ENCODE measurements at places on chromosomes 2 and 18.

DNA sequence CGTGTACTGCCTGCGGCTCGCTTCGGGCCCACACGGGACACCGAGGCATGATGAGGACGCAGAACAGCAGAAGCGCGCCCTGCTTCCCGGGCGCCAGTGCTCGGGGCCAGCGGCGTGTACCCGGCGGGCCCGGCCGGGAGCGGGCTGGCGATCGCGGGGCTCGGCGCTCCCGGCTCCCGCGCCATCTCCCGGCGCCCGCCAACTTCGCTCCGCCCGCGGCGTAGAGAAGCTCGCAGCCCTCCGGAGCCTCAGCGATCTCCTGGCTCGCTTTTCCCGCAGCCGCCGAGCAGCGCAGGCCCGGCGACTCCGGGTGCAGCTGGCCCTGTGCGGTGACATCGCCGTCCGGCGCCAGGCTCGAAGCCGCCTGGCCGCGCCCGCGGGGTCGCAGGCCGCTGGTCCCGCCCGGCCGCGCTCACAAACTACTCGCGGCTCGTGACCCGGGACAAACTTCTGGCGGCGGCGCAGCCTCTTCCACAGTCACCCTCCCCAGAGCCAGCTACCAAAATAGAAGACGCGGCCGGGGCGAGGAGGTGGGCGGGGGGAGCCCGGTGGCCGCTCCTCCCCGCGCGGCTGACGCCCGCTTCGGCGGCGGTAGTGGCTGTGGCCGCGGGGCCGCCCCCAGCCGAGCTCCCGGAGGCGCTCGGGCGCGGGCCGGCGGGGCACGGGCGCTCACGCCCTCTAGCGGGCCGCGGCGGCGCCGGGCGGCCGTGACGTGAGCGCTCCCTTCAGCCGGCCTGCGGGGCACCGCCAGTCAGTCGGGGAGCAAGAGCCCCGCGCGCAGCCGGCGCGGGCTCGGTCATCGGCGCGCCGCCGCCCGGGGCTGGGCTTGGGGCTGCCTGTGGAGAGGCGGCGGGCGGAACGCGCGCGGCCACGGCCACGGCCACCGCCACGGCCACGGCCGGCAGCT, at the start of gene PTPRM:
Gene PTPRM (plus strand): TSS at position 750 of the 907 bp plus-strand sequence. CDS start 503 bp downstream, outside the sequence.
- peak; percentile 80 for DNase-seq

DNA sequence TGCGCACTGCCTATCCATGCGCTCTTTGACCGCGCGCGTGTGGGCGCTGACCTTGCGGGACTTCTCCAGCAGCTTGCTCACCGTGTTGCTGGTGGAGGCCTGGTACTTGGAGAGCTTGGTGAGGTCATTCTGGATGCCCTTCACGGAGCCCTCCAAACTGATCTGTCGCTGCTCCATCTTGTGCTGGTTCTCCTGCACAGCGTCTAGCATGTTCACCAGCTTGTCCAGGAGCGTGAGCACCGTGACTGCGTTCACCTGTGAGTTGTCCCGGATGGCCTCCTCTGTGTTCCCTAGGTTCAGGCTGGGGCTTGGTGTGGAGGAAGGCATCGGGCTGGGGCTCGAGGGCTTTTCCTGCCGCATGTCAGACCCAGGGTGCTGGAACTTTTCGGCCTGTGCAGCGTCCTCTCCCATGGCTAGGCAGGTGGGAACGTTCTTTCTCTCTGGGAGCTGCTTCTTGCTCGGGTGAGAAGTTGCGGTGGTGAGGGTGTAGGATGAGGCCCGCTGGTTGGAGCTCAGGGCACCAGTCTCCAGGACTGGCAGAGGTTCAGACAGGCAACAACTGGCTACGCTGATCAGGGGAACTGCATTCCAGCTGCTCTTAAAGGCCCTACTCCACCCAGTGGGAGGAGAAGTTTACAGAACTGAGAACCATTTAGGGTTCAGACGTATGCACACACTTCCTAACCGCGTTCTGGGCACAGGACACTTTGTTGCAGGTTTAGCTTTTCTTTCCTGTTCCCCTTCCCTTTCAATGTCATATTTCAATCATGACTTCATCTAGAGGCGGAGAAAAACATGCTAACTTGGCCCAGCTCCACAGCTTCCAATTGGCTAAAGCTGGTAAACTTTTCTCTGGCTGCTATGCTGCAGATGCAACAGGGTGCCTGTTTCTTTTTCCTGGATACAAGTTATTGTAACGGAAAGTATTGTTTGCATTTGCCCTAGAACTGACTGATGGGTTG, at the start of gene CAVIN2:
Gene CAVIN2 (minus strand): TSS at position 574 of the 962 bp plus-strand sequence. CDS start 163 bp downstream, at position 411.
- DNase-seq = peak; percentile 63

DNA sequence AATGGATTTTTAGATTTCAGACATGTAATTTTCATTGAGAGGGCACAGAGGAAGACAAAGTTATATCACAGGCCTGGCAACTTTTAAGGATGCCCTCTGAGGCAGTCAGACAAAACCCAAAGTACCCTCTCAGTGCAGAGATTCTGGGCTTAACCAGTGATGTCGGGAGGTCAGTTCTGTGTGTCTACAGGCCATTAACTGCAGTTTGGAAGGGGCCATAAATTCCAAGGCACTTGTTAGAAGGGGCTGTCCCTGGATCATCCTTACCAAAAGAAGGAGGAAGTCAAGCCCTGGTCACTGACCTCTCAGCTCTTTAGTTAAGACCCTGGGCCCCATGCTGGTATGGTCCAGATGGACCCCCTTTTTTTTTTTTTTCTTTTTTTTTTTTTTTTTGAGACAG, 60.7 kb downstream of the LRRFIP1 start:
- DNase-seq = peak; percentile 33

DNA sequence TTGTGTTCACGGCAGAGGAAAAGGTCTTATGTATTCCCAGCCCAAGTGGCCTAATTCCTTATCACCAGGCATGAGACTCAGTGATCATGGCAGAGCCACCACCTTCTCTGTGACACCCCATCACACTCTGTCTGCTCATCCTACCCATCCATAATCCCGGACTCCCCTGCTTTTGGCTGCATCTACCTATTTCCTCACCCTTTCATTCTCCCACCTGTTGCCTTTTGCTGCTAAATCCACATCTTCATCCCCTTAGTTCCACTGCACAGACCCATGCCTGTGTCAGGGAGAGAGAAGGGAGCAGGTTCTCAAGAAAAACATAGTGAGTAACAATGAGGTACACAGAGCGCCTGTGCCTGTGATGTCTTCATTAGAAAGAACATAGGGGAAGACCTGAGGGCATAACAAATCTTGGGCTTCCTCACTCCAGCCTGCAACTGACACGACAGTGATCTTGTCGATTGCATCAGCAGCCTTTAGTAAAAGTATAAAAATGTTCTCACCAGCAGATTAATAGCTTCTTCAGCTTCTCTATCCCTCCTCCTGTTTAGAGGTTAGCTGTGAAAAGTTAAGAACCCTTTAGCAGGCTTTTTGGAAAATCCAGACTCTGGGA, 246.5 kb upstream of the SPRED2 start:
- DNase-seq = no peak

DNA sequence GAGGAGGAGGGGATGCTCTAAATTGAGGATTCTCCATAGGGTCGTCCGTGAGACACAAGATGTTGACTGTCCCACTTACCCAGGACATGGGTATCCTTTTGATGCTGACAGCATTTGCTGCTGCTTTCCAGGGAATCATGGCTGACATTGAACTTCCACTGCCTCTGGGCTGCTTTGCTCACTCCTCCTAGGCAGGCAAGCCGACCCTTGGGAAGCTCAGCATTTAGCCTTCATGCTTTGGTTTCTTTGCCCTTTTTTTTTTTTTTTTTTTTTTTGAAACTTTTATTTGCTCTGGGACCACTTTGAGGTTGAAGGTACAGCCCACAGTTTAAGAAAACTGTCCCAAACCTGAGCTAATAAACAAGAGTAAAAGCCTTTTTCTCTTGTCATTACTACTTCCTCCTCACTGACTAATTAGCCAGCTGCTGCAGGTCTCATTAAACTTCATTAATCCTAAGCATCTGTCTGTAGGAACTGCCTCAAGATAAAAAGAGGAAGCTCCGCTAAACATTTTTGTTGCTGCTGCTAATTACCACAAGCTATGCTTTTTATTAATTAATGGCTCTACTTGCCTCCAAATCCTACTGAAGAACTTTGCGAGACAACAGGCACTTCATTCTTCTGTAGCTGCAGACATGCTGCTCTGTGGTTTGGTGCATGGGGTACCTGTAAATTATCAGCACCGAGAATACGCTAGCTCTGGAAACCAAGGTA, 125.4 kb downstream of the SPTBN1 start:
- DNase-seq = no peak

DNA sequence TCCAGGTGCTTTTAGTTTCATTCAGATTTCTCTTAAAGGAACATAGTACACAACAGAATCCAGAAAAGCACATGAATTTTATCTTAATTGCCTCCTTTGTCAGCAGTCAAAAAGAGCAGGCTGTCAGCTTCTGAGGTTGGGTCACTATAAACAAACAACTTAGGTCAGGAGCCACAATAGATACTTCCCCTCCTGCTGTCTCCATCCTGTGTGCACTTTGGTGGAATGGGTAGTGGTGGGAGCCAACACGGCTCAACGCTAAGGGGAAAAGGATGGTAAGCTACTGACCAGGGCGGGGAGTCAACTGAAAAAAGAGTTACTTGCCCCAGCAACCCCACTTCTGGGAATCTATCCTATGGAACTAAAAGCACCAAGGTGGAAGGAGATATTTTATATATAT, 121.9 kb downstream of the PAX3 start:
- no peak for DNase-seq

- no peak for DNase-seq
These were observed 114.4 kb upstream of the ACVR1C start for GRCh38 chr2:157743051-157743450.

All from inflammatory macrophage treated with lipopolysaccharide for 4 hours (primary cell).